ENCODE measurements at places on chromosomes 7 and 10.

DNA sequence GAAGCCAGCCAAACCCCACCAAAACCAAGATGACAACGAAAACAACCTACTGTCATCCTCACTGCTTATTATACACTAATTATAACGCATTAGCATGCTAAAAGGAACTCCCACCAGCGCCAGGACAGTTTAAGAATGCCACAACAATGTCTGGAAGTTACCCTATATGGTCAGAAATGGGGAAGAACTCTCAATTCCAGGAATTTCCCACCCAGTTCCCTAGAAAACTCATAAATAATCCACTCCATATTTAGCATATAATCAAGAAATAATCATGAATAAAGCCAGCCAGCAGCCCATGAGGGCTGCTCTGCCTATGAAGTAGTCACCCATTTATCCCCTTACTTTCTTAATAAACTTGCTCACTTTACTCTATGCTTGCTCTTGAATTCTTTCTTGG lies 20.8 kb downstream of the MICU1 start:
- no peak for DNase-seq

DNA sequence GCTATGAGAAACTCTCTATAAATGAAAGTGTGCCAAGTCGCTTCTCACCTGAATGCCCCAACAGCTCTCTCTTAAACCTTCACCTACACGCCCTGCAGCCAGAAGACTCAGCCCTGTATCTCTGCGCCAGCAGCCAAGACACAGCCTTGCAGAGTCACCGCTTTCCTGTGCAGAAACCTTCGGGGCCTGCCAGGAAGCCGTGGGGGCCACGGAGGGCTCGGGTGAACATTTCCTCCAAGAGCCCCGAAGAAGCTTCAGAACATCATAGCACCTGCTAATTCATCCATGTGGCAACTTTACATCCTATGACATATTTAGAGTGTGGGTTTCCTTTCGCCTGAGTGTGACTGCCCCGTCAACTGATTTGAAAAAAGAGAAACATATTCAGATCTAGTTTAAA lies 55.7 kb upstream of the PRSS58 start:
- DNase-seq: no peak

DNA sequence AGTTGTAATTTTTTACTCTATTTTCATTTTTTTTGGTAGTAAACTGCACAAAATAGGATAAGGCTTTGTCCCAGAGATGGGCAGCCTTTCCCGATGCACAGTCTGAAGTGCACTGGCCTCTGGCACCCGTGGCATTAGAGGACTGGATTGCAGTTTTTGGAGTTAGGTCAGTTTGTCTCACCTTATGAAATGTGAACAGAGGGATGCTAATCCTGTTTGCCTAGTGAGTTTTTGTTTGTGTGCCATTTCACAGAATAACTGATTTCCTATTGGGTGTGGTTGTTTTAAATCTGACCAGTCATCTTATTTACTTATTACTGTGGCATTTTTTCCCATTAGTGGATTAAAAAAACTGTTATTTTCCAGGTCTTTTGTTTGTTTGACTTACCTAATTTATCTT lies 109.5 kb upstream of the GATA3 start:
- DNase-seq: no peak

DNA sequence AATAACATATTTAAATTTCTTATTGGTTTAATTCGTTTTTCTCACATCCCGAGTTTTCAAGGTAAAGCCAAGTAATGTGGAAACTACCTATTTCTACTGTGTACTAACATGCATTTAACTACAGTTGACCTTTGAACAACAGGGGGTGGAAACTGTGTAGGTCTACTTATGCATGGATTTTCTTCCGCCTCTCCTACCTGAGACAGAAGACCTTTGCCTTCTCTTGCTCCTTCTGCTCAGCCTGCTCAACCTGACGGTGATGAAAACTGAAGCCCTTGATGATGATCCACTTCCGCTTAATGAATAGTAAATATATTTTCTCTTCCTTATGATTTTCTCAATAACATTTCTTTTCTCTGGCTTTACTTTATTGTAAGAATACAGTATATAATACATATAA lies 18.5 kb downstream of the MEOX2 start:
- DNase-seq: no peak

- peak; percentile 4 for DNase-seq
Measured at GRCh38 chr7:27346531-27347275, 104.1 kb downstream of the EVX1 start.

DNA sequence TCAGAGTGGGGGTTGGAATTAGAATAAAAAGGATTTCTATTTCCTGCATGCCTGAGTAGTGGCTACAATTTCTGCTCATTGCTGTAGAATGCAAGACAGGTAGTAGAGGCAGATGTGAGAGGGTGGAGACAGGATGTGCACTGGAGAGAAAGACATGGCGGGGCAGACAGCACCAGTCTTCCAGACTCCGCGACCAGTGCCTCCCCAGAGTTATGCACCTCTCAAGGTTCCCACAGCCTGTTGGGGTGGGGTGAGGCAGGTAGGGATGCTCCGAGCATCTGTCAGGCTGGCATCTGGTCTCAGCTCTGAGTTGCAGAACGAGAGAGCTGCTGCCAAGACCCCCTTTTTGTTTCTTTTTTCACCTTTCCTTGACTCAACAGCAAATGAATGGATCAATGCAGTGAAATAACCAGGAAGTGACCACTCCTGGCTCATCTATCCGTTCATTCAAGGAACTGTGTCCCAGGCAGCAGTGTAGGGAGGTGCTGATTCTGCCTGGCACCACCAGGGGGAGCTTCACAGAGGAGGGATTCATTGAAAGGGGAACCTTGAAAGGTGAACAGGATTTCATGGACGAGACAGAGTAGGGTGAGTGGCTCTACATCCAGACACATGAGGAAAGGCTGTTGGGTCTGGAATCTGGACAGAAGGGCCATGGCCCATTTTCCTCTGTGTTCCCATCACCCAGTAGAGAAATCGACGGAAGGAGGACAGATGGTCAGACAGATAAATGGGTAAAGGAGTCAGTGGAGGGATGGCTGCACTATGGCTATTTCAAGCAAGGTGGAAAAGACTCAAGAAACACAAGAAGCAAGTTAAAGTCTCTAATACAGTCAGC lies 17.2 kb upstream of the SLC18A3 start:
- no peak for DNase-seq

DNA sequence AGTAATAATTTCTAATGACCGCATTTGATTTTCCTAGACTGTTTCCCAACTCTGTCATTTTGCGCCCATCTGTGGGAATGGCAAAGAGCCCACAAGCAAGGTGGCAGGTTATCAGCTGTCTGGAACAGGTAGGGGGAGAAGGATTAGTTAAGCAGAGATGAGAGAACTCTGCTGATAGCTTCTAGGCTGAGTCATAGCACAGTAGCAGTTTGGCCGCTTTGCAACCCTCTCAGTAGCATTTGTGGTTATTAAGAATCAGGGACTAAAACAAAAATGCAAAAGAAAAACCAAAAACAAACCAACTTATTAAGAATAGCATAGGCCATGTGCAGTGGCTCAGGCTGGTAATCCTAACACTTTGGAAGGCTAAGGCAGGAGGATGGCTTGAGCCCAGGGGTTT lies 602.7 kb upstream of the SORCS1 start:
- DNase-seq: no peak

GRCh38 chr7:81790686-81791085 lies 20.8 kb upstream of the HGF start:
- no peak for DNase-seq
